ENCODE measurements at places on chromosomes 7 and 10. TPM values are rescaled to one million over a fixed set of nuclear protein-coding genes. Genes with fewer than 3 reads are reported as not detected.
A peak's percentile ranks its signal among the peaks of the same experiment; 100 is the strongest.

Gene LGI1
- not detected for polyA plus RNA-seq

- no peak for DNase-seq
Observed at GRCh38 chr10:116926426-116926825, 77.1 kb downstream of the ENO4 start.

GRCh38 chr7:93036149-93036640 is 81.6 kb downstream of the SAMD9 start:
- no peak for DNase-seq

DNA sequence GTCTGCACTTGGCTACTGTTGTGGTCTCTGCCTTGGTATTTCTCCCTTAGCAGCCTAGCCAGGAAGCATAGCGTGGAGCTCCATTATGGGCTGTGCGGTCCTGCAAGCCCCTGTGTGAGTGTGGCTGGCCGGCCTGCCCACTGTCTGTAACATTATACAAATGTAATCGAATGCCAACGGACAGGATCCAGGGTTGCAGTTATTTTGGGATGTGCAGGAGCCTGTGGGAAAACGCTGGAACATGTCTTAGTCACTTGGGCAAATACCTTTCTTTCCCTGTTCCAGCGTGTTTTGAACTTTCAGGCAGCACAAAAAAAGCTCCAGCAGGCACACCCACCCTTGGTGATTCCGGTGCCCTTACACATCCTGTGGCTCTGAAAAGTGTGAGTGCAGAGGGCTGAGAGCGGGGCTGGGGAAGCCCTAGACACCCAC is 29.5 kb downstream of the BAG3 start:
- DNase-seq, result peak; percentile 39

Gene TMEM273
- not detected for polyA plus RNA-seq

Gene CABCOCO1
- 1.2 TPM for polyA plus RNA-seq

DNA sequence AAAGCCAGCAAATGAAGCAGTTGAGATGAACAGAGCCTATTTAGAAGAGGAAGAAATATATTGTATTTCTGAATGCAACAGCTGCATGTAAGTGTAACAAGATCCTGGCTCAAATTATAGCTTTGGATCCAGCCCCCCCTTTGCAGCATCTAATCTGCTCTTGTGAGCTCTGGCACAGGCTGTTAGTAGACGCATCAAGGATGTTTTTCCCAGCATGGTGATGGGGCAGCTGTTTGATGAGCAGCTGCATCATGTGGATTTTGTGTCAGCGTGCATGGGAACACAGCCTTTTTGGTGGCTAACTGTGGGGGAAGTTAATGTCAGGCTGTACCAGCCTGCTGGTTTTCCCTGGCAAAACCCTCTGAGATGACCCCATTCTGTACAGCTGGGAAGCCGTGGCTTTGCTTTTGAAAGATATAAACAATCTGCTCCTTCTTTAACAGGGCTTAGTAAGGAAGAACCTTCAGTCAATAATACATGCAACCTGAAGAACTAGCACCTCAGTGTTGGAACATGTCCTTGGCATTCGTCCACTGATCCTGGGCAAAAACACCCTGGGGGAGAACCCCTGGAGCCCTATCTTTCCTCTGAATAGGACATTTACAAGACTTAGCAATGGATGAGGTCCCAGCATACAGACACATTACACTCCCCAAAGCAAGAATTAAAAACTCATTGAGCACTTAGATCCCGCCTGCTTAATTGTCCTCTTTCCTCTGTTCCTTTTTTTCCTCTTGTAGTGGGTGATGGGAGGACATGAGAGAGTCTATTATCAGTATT is 70.6 kb downstream of the NPS start:
- DNase-seq, result no peak

GRCh38 chr7:150451097-150451793 is 815 bp downstream of the GIMAP8 start:
- no peak for DNase-seq

Gene DCLRE1C
- 11.3 TPM for polyA plus RNA-seq

Gene NPFFR1
- not detected for polyA plus RNA-seq

DNA sequence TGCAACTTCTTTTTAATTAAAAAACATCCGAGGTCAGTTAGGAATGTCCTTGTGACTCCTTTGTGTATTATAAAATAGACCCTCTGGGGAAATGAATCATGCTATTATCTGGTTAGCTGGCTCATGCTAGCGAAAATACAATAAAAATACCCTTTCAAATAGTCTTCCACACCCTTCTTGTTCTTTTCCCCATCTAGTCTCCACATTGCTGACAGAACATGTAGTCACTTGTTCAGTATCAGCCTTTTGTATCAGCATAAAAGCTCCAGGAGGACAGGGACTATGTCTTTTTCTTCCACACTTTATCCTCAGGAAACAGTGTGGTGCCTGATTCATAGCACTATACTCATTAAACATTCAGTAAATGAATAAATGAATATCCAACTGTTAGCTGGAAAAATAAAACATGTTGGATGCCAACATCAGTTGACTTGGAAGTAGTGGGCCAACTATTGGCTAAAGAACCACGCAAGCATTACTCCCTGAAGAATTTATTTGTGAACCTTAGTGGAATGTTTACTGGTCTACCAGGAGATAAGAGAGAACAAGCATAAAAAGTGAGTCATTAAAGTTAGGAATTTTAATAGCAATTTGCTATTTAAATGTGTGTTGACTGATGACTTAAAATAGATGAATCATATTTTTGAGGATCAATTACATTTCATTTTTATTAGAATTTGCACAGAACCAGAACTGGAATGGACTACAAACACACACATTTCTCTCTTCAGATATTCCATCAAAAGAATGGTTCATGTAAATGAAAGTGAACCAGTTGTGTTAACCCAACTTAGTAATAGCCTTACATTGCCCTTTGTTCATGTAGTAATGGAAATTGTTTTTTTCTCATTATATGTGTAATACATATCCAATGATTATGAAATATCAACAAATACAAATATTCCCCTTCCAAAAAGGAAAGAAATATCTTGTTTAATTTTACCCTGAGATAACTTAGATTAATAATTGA is 129.6 kb downstream of the DKK1 start:
- DNase-seq, result peak; percentile 88

DNA sequence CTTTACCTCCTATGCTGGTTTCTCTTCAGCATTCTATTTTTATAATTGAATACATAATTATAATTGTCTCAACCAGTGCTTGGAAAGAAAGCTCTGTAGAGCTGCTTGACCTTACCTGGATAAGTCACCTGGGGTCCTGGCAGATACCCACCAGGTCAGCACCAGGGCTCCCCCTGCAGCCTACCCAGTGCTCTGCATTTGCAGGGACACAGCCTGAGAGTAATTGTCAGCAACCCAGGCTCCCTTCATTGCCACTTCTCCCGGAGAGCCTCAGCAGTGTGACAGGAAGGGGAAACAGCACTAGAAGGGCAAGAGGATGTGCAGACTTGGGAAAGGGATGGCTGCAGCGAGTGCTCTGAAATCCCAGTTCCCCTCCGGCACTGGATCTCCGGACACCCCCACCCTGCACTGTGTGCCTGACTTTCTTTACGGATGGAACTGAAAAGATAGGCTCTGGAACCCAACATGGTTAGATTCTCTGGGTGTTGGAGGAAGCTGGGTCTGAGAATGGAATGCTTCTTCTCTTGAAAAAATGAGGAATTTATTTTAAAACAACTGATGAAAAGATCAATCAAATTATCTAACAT is 11.4 kb upstream of the PAX4 start:
- no peak for DNase-seq

DNA sequence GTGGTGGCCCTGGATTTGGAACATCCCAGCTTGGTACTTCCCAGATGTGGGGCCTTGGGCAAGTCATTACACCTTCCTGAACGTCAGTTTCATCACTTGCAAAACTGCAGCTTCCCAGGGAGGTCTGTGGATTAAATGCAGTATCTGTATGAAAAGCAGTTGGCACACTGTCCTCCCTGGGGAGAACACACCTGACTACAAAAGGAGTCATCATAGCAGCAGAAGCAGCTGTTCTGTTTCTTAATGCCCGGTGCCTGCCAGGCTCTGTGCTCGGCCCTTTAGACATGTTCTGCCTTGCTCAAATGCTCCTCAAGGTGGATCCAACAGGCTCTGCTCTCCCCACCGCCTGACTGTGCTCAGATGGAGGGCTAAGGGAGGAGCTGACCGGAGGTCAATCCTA is 31.0 kb downstream of the CDCA7L start:
- no peak for DNase-seq

Gene AKR1C4
- polyA plus RNA-seq, result not detected

GRCh38 chr7:50872437-50872836 is 89.7 kb upstream of the GRB10 start:
- no peak for DNase-seq

GRCh38 chr7:85596827-85597226 is 410.0 kb upstream of the SEMA3D start:
- DNase-seq, result no peak

- no peak for DNase-seq
Observed at GRCh38 chr7:69047151-69047754, 551.0 kb upstream of the AUTS2 start.

DNA sequence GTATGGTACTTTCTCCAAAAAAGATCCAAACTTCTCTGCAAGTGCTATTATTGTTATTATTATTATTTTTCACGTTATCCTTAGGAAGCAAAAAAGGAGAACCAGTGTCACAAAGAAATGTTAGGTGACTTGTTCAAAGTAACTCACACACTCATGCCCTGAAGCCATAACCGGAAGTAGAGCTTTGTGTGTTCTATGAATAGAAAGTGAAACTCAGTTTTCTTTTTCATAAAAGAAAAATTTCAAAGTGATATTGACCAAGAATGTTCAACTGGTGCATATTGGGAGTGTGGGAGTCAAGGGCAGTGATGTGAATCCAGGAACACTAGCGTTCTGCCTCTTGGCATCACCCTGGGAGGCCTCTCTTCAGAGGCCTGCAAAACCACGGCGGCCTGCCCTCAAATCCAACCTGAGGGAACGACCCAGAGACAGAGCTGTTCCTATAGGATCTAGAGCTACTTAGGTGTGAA is 106.1 kb downstream of the PRKCQ start:
- DNase-seq, result peak; percentile 14

- DNase-seq, result no peak
Observed at GRCh38 chr10:1939016-1939415, 201.7 kb upstream of the ADARB2 start.

GRCh38 chr10:18918532-18918931 is 130.1 kb upstream of the MALRD1 start:
- peak; percentile 35 for DNase-seq

Gene CALML3
- not detected for polyA plus RNA-seq

Gene PTN
- polyA plus RNA-seq, result 7.0 TPM

Gene AKR1E2
- polyA plus RNA-seq, result 5.1 TPM
